ENCODE measurements at places on chromosomes 16 and 17.

- no peak for DNase-seq
Measured at GRCh38 chr17:73801455-73802100, 157.3 kb upstream of the SDK2 start.

GRCh38 chr17:12537436-12537835 lies 128.3 kb upstream of the MYOCD start:
- no peak for DNase-seq

DNA sequence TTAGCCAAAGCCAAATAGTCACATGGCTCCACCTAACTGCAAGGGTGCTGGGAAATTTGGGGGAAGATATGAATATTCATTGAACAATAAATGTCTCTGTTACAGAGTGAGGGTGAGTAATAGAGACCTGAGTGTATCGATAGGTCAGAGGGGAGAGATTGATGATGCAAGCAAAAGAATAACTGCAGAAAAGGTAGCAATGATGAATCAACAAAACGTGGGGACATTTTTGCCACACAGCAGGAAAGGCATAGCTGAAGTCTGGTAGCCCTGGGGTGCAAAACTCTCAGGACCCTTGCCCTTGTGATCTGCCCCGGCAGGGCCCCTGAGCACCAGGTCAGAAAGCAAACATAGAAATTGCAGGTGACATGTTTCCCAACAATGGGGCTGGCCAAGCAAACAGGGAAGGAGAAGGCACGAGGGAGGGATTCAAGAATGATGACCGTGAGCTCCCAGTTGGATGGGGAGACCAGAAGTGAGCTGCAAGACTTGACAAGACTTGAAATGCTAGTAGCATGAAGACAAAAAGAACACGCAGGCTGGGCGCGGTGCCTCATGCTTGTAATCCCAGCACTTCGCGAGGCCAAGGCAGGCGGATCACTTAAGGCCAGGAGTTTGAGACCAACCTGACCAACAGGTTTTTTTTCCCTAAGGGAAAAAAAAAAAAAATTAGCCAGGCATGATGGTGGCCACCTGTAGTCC lies 12.7 kb upstream of the HERPUD1 start:
- no peak for DNase-seq

DNA sequence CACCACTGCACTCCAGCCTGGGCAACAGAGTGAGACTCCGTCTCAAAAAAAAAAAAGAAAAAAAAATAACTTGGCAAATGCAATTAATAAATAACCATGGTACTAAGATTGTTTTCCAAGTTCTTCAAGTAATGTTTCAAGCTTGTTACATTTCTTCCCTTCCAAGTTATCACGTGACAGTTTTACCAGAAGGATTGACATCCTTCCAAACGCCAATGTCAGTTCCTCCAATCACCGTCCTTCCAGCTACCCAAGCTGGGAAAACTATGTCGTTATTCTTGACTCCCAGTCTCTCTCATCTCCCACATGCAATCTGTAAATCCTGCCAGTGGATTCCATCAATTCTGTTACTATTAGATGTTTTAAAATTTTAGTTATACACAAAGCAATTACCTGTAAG lies 3.9 kb upstream of the PHAF1 start:
- DNase-seq, result no peak

- no peak for DNase-seq
Measured at GRCh38 chr17:4998732-4999429, 1.1 kb downstream of the KIF1C start.

All from LHCN-M2 (cell line).